ENCODE measurements at places on chromosomes 11 and 22.

DNA sequence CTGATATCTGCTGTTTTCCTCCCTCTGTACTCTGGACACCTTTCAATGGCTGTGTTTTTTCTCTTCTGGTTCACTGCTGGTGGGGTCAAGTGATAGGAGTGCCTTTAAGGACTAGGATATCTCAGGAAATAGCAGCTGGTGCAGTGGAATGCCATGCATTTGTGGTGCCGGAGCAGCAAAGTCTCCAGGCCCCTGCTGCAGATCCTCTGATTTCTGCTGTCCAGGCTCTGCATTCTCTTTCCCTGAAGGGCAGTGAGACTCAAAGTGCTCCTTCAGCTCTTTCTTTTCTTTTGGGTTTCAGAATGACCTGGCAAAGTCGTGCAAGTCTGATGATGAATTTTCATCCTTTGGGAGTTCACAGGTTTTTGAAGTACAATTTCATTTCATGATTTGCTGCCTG lies 774.3 kb downstream of the FAM181B start:
- DNase-seq, result no peak

DNA sequence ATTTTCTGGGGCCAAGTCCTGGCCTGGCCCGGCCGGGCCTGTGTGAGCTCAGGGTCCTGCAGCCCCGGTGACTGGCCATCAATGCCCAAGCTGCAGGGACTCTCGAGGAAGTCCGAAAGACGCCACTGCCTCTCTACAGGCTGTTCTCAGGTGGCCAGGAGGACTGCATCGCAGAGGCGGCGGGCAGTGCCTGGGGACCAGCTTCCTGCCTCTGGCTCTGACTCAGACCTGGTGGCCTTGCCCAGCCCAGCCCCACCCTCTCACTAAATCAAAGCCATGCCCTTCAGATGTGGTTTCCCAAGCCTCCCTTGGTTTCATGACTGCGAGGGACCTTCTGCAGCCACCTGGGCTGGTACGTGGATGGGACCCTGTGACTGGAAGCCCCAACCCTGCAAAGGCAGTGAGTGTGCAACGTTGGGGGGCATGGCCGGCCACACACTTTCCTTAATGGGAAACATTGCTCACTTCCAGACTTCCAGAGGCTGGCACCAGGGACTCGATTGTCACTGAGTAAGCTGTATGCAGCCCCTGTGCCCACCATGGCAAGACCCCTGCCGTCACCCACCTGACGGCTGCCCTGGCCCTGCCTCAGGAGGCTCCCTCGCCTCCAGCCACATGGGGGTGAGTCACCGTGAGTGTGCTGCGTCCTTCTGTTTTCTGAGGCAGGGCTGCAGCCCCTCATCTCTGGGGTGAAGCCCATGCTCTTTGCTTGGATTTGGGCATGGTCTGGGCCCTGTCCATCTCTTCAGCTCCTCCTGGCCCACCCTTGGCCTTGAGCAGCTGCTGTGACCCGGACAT lies 6.0 kb upstream of the FGF3 start:
- no peak for DNase-seq

- DNase-seq, result no peak
Observed at GRCh38 chr11:22336587-22336986, 1.6 kb upstream of the SLC17A6 start.

- no peak for DNase-seq
Observed at GRCh38 chr11:130269326-130269943, 45.3 kb downstream of the ZBTB44 start.

GRCh38 chr11:66937193-66937733 lies 20.9 kb downstream of the PC start:
- DNase-seq, result no peak

- DNase-seq, result no peak
Observed at GRCh38 chr11:134978388-134979088, 566.5 kb upstream of the B3GAT1 start.

- no peak for DNase-seq
Observed at GRCh38 chr11:128522943-128523518, 64.3 kb downstream of the ETS1 start.

- DNase-seq, result no peak
Observed at GRCh38 chr11:72146625-72147024, 11.1 kb downstream of the FOLR3 start.

- no peak for DNase-seq
Observed at GRCh38 chr11:57771365-57771764, 9.8 kb downstream of the CTNND1 start.

GRCh38 chr11:66287211-66287888 lies 1.6 kb downstream of the YIF1A start:
- DNase-seq, result no peak

DNA sequence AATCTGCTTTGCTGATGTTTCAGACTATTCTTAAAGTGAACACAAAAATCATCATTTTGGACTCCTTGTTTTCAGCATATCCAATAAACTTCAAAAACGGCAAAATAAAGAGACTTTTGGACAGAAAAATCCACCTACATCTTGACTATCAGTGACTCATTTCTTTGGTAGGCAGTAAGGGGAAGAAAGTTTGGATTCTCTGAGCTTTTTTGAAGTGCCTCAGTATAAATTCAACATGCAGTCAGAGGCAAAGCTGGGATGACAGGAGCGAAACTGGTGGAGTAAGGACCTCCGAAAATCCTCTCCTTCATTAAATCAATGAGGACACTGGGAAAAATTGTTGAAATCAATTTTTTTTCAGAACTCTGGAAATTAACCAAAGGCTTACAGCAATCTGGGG lies 29.7 kb downstream of the EFCAB6 start:
- no peak for DNase-seq

DNA sequence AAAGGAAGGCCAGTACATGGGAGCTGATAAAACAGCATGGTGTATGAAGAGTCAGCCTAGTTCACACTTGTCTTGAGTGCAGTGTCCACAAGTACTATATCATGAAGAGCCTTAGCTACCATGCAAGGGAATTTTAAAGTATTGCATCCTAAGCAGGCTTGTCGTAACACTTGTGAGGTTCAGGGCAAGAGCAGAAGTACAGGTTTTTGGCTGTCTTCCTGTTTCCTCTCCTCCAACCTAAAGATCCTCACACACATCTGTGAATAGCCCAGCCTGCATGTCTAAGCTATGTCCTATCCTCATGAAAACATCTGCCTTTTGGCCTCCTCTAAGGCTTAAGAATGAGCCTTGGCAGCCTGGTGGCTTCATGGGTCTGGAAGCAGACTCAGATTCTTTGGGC lies 34.6 kb upstream of the TMEM123 start:
- DNase-seq, result no peak

GRCh38 chr11:1642288-1643145 lies 12.9 kb downstream of the KRTAP5-5 start:
- DNase-seq, result no peak

- no peak for DNase-seq
Observed at GRCh38 chr11:9138612-9139579, 47.5 kb upstream of the SCUBE2 start.

DNA sequence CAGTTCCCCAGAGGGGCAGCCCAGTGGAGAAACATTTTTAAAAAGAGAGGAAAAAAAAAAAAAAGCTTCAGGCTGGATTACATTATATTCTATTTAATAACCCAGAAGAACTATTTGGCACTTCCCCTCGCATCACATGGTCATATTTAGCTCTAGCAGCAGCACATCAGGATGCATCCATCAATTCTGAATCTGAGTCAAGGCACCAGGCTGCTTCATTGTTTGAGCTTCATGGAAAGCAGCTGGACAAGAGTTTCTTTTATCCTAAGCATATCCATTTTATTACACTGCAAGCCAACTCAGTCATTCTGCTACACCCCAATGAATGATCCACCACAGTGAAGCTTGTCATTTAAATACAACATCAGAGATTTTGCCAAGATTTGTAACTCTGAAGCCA lies 10.0 kb downstream of the SPTY2D1 start:
- DNase-seq, result no peak

GRCh38 chr11:34454308-34455032 lies 15.7 kb downstream of the CAT start:
- no peak for DNase-seq

- DNase-seq, result no peak
Observed at GRCh38 chr22:36223504-36223903, 15.8 kb downstream of the APOL2 start.

DNA sequence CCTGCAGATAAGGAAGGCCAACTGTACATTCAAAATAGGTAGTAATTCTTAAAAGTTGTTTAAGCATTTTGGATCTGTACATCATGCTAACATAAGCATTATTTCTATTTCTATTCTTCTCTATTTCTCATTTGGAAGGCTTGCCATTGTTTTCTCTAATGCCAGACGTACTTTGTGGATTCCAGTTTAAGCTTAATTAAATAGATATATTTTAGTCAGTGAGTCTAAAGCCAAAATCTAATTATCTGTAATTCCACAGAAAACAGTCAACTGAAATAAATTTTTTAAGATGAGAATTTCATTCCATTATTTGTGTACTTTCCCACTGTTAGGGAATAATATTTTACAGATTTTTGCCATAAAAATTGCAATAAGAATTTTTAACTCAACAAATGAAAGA lies 123.0 kb downstream of the LUZP2 start:
- DNase-seq, result no peak

GRCh38 chr11:115557681-115558080 lies 53.5 kb upstream of the CADM1 start:
- DNase-seq, result no peak

DNA sequence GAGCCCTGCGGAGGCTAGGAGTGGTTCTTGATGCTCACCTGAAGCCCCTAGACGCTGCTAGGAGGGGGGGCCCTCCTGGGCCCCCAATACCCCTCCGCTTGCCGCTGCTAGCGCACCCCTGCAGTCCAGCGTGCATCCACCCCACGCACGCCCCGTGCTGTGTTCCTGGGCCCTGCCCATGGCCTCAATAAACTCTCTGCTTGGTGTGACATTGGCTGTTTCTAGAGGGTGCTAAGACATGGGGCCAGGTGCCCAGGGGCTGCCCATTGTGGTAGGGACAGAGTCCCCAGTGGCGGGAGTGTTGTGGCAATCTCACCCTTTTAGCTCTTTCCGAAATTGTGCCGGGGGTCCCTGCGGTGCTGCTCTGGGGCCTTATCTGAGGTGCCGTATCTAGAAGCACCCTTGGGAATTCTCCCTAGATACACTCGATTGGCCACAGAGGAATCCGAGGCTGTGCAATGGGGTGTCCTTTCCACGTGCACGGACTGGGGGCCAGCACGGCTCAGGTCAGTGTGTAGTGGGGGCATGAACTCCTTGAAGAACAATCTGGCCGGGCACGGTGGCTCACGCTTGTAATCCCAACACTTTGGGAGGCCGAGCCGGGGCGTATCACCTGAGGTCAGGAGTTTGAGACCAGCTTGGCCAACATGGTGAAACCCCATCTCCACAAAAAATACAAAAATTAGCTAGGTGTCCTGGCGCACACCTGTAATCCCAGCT lies 10.9 kb downstream of the MAPK8IP2 start:
- no peak for DNase-seq

DNA sequence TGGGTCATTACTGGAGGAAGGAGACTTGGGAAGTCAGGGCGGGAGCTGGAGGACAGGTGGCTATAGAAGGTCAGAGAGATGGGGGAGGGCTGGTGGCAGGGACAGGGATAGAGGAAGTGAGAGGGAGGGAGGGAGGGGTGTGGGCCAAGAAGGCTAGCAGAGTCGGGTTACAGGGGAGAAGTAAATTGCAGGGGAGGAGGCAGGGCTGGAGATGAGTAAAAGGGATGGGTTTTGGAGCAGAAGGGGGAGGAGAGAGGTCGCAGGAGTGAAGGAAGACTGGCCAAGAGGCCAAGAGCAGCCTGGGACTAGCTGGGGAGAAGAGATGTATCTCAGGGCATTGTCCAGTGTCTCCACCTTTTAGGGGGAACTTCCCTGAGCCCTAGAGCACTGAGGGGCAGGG lies 33.0 kb downstream of the LRRC10B start:
- no peak for DNase-seq

DNA sequence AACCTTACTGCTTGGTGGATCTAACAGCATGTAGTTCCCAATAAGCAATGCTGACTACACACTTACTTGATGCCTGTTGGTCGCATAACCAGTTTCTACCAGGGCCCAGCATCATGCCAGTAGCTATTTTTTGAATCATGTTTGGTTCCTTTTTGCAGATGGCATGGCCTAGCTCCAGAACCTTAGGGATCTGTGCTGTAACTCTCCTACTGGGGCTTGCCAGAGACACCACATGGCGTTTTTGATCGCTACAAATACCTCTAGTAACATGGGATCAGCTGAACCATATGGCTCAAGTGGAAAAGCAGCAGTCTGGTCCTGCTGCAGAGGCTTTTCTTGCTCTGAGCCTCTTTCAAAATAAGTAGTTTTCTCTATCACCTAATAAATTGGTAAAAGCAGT lies 654.6 kb upstream of the API5 start:
- DNase-seq, result no peak

DNA sequence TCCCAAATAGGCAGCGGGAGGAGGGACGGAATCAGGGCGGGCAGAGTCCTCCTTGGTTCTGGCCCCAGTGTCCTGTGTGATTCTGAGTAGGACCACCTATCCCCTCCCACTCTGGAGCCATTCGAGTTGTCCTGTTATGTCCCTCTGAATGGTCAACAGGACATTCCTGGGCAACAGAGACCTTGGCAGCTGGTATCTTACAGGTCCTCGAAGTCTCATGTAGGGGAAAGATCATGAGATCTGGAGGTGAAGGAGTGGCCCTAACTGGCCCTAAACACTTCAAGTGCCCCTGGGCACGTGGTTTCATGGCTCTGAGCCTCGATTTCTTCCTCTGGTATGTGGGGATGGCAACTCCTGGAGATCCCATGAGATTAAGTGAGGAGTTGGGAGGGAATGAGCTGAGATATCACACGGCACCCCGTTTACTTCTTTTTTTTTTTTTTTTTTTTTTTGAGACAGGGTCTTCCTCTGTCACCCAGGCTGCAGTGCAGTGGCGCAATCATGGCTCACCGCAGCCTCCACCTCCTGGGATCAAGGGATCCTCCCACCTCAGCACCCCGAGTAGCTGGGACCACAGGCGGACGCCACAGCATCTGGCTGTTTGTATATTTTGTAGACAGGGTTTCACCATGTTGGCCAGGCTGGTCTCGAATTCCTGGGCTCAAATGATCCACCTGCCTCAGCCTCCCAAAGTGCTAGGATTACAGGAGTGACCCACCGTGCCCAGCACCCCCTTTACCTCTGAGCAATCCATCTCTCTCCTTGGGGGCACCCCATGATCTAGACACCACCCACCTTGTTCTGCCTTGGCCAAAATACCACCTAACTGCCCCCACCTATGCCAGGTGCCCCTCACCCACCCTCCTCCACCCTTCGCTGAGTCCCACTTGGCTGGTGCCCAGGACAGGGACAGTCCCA lies 6.8 kb downstream of the LIF start:
- DNase-seq, result no peak

- DNase-seq, result no peak
Observed at GRCh38 chr11:71179877-71180605, 72.3 kb downstream of the SHANK2 start.

DNA sequence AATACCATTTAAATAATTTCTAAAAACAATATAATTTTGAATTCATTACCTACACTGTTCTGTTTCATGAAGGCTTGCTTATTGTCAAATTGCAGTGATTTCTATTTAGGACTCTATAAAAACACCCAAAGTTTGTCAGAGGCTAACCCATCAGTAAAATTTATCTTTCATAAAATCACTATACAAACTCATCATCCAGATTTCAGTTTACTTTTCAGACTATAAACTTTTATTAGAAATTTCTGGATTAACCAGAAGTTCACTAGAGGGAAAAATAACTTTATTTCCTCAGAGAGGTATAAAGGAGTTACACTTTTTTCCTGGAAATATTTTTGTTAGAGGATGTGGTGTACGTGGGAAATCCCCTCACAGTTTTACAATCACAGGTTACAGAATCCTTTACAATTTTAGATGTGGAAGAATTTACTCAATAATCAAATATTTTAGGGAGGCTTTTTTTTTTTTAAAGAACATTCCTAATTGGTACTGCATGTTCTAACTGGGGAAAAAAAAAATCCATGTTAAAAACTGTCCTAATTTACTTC lies 176.7 kb downstream of the SWAP70 start:
- DNase-seq, result no peak

Measured in stimulated activated CD4-positive, alpha-beta T cell treated with anti-CD3 and anti-CD28 coated beads, Interleukin-1b, Interleukin-23, amount 100 ng/mL, for 1 hour (primary cell).